Urinary bladder (tissue), 4 donors: ENCODE measurements at places on chromosomes 12 and 14.

GRCh38 chr12:105581420-105581819 is 250.9 kb downstream of the C12orf75 start:
- DNase-seq, result no peak

DNA sequence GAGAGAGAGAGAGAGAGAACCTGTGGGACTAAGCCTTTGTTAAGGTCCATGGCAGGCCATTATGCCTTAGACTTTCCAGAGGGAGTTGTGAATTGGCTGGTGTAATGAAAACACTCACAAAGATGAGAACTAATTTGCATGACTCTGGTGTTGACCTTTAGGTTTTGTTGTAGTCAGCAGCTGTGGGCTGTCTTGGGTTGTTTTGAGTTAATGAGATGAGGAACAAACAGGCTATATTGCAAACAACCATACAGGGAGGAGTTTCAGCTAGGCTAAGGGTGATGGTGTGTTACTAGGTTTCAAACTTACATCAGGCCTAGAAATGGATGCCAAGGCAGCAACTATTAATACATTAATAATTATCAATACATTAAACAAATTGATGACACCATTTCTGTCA is 26.3 kb downstream of the ATXN7L3B start:
- DNase-seq, result no peak

GRCh38 chr12:129911428-129912049 is 7.7 kb upstream of the TMEM132D start:
- DNase-seq, result no peak

DNA sequence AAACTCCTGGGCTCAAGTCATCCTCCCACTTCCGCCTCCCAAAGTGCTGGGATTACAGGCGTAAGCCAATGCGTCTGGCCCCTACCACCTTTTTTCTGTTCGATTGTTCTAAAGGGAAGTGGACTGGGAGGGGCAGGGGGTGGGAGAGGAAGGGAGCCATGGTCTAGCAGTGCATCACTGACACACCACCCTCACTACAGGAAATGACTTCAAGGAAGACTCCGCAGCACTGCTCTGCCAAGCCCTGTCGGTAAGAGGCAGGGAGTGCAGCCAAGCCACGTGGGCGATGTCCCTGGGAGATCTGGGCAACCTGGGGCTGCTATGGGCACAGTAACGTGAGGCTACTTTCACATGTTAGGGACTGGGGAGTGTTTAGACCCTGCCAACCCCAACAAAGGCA is 18.0 kb downstream of the LRRC74A start:
- DNase-seq, result no peak

DNA sequence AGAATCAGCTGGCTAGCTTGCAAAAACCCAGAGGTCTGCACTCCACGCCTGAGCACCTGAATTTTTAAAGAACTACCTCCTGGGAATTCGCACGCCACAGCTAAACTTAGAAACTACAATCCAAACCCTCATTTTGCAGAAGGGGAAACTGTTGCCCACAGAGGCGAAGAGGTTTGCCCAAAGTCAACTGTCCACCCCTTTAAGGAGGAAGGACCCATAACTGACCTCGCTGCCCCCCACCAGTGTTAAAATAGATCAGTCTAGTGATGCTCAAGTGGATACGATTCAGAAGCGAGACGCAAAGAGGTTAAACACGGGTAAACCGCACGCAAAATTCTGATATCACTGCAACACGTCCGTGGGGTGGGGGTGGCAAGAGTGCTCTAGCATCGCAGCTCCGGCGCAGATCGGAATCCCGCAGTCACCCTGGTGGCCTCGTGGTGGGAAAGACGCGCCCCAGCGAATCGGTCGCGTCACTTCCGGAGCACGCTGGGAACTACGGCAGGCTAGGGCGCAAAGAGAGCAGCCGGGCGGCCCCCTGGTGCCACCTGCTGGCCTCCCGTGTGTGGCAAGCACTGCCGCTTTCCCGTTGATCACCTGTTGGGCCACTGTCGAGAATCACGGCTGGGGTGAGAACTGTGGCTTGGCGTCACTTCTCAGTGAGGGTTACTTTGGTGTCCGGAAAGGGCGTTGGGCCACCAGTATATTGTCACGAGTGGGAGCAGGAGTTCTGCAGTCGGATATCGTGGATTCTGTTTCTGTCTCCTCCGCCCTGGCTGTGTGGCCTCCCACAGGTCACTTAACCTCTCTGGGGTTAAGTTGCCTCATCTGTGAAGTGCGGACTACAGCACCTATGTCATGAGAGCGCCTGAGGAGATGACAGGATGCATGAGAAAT is at the start of gene ALKBH2:
TSS of gene ALKBH2 (minus strand) at position 451 of the 897 bp plus-strand sequence. CDS start 686 bp downstream, outside the sequence.
- DNase-seq, result peak; percentile 83

- no peak for DNase-seq
Observed at GRCh38 chr12:104292872-104293794, 10.4 kb upstream of the EID3 start.

GRCh38 chr12:131389054-131390013 is 321.6 kb upstream of the SFSWAP start:
- DNase-seq, result no peak

DNA sequence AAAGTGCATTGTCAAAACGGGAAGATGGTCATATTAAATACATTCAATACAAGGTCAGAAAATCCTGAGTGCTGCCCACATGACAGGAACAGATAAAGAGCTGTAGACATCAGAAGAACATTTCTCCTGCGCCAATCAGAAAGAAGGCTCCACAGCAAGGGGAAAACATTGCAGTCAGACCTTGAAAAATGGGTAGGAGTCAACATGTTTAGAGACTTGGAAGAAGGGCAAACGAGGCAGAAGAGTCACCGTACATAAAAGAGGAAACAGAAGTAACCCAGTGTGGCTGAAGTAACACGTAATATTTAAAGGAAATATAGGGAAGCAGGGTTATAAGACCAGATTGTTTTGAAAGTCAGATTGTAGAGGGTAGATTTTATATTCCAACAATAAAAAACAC is 11.9 kb downstream of the SPPL3 start:
- DNase-seq, result no peak

DNA sequence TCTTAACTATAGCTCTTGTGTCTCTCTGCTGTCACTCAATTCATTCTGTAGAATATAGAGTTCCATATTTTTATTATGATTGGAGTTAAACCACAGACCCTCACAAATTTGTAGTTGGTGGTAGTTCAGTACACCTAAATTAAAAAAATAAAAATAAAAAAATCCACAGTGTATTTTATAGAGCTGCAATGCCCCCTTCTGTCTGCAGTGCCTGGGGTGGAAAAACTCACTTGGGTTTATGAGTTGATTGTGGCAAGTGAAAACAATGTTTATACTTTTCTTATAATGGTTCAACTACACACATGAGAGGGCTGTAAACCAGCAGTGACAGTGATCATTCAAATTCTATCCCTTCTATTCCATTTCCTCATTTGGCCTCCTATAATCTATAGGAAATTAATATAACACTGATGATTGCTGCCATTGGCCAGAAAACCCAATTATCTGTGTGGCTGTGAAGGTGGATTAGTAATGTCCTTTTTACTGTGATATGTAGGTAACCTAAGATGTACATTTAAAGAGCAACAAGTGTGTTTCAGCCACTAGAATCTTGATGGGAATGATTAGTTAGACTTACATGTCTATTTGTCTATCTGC is 166.9 kb upstream of the LRIG3 start:
- DNase-seq, result no peak

- DNase-seq, result no peak
Observed at GRCh38 chr12:57905812-57906475, 35.4 kb upstream of the ATP23 start.

DNA sequence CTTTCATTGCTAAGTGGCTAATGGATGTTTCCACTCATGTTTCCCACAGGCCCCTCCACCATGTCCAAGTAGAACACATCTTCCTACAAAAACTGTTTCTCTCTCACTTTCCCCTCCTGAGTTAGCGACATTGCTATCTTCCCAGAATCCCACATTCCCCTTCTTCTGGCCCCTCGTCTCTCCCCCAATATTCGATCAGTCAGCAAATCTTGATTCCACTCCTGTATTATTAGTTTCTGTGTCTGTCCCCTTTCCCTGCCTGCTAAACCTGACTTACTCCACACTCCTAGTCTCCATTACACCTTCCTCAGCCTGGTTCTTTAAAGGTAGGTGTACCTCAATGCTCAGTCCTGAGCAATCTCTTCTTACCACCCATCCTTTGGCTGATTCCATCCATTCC is 19.3 kb upstream of the SAMD4A start:
- no peak for DNase-seq

GRCh38 chr12:132344601-132345000 is 15.2 kb upstream of the GALNT9 start:
- DNase-seq, result no peak
